ENCODE measurements at places on chromosomes 11 and 22. TPM values are rescaled to one million over a fixed set of nuclear protein-coding genes. Genes with fewer than 3 reads are reported as not detected.

Gene RFPL2
- 0.19 TPM for polyA plus RNA-seq

Gene SHISA8
- polyA plus RNA-seq: not detected

Gene DNHD1
- polyA plus RNA-seq: 11.2 TPM

Gene MMP11
- 0.87 TPM for polyA plus RNA-seq

Gene USP2
- polyA plus RNA-seq: 5.9 TPM

Gene OTOG
- polyA plus RNA-seq: not detected

Measured in pancreas (tissue), 10 donors.